H1 (cell line): ENCODE measurements at places on chromosomes 6 and 20.

DNA sequence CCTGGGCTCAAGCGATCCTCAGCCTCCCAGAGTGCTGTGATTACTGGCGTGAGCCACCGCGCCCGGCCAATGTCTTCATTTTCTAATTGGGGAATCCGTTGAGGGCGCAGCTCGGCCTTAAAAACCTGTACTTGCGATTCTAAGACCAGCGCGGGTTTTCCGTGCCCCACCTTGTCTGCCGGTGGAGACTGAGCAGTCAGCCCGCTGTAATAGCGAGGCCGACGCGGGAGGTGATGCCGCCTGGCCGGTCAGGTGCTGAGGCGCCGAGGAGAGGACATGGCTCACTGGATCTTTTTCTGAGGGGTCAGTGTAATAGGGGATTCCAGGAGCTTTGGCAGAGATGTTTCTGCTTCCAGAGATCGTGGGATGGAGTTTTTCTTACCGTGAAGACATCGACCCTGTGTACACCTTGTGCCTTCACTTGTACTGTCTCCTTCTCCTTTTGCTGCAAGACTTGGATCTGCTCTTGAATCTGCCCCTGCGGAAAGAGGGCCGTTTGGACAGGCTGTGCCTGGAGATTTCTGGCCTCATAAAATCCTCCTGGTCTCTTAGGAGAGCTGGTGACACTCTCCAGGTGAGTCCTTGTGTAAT is 1.5 kb downstream of the TRIM31 start:
- DNase-seq = no peak

DNA sequence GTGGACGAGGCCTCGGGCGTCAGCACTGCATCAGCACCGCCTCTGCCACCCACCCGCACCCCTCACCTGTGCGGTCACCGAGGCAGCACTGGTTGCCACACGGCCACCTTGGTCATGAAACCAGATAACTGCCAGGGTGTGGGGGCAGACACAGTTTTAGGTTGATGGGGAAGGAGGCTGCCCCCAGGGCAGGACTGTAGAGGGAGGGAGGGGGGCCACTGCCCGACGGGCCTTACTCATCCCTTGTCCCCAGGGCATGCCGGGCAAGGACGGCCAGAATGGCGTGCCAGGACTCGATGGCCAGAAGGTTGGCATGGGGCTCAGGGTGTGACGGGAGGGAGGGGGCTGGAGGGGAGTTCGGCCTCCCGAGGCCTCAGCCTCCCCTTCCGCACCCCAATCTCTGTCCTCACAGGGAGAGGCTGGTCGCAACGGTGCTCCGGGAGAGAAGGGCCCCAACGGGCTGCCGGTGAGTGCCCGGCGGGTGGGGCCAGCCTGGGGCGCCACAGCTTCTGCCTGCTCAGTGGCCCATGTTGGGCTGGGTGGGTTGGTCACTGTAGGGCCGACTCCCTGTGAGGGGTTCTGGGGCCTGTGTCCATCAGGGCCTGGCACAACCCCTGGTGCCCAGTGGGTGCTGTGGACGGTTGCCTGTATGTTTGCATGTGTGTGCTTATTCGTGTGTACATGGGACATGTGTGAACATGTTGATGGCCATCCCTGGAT is 11.8 kb downstream of the COL9A3 start:
- no peak for DNase-seq

GRCh38 chr20:8571611-8572010 is 439.5 kb downstream of the PLCB1 start:
- DNase-seq = no peak

GRCh38 chr6:112017760-112018537 is 36.0 kb upstream of the CCN6 start:
- no peak for DNase-seq

- DNase-seq = no peak
These were observed 244.4 kb downstream of the SAMD5 start for GRCh38 chr6:147752689-147753403.

DNA sequence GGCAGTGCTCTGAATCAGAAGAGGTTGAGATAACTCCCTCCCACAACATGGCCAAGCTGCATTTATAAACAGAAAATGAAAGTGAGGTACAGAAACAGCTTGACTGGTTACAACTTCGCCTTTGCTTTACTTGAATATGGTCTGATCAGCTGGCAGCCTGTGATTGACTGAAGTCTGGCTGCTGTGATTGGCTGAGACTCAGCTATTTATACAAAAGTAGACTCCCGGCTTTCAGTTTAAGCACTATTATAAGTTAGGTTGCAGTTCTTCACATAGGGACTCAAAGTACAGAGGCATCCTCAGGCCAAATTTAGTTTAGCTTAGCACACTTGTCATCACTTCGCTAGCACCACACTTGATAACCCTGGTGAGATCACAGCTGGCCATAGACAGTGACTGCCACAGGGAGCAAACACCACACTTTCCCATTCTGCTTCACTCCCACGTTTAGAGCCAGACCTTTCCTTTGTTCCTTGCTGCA is 362.6 kb downstream of the EPM2A start:
- DNase-seq = no peak

DNA sequence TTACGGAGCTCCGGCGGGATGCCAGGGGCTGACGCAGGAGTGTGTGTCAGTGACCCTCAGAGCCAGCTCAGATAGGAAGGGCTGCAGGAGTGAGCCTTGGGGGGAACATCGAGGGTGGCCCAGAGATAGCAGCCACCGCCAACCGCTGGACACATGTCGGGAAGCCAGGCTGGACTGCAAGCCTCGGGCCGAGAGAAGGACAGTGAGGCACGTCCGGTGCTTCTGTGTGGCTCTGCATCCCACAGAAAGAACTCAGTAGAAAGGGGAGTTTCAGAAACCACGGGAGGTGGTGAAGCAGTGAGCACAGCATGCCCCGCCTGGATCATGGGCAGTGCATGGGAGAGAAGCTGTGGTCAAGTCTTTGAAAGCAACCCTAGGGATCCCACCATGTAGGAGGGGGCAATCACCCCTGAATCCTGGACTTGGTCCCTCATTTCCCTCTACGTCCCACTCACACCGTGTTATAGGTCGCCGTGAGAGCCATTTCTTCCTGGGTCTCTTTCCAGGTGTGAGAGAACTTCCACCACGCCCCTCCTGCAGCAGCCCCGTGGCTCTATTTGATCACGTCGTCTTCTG is 383.7 kb upstream of the CDH4 start:
- no peak for DNase-seq

DNA sequence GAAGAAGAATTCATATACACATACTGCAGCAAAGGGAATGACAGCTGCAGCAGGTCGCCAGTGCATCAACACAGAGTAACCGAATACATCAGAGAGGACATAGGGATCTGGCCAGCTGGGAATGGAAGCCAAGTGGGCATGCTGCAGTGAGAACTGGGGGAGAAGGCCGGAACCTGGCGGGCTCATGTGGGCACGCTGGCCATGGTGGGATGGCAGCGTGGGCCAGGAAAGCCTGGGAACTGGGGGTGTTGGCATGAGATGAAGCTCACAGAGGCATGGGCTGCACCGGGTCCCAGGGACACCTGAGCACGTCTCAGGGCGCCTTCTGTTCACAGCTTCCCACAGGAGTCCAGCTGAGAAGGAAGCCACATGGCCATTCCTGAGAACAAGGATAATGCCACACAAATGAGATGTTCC is 139.5 kb upstream of the AGPAT4 start:
- DNase-seq = no peak
